Activated T-helper 1 cell treated with Interleukin-2 at 50 U/mL for 16 hours (primary cell): ENCODE measurements at places on chromosomes 12 and 14.

DNA sequence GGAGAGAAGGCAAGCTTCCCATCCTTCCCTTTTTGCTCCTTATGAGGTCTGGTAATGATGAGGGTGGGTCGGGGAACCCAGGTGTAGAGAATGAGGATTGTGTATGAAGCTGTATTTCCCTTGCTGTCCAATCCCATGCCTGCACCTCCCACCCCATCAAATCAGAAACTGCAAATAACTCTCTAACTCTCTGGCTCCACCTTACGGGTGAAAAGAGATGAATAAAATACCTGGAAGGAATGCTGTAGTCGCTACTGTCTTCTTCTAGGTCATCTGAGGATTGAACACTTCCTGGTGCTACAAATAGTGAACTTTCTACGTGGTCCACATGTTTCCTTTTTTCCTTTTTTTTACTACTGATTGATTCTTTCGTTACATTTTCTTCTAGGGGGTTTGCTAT lies 38.9 kb upstream of the DICER1 start:
- no peak for DNase-seq

DNA sequence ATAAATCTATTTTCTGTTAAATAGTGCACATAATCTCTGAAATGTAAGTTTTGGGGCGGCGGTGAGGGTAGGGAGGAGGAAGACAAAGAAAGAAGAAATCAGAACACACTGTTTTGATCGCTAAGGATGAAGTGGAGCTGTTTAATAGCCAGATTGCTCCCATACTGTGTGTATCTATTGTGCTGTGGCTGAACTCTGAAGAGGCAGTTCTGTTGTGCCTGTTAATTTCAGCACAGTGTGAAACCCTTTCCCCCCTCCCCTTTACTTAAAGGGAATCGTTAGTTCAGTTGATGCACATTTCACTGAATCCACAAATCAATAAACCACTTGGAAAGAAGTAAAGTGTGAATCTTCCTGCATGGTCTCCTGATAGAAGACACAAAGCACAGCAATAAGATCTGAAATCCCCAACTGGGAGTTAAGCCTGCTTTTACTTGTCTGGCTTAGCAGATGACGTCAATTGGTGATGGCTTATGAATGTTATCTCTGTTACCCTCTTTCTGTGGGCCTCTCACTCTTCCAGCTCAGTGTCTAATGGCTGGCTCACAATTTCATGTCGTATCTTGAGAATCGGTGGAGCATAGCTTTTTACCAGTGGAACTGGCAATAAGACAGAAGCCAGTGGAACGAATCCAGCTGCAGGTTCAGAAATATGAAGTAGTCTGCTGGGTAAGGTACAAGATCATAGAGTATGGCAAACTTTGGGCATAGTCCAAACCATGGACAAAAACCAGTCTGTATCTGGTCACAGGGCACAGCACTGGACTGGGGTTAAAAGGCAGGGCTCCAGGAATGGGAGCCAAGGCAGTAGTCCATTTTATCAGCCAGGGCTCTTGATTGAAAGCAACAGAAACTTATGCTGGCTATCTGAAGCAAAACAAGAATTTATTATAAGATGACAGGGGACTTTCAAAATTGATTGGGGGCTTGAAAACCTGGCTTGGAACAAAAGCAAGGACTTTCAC lies 413.5 kb upstream of the SEL1L start:
- DNase-seq, result no peak

DNA sequence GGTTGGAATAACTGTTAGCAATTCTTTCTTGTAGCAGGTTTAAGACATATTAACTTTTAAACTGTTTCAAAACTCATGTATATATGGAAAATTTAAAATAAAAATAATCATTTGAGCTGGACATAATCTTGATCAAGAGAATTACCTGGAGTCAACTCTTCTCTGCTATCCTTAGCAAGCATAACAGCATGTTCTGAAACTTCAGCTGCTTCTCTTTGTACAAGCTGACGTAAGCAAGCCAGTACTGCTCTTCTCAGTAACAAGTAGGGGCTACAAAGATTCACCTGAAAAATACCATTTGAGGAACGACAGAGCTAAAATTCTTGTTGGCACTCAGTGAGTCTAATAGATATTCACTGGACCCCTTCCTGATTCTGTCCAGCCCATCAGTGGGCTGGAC lies 83.0 kb downstream of the HEATR5A start:
- no peak for DNase-seq

DNA sequence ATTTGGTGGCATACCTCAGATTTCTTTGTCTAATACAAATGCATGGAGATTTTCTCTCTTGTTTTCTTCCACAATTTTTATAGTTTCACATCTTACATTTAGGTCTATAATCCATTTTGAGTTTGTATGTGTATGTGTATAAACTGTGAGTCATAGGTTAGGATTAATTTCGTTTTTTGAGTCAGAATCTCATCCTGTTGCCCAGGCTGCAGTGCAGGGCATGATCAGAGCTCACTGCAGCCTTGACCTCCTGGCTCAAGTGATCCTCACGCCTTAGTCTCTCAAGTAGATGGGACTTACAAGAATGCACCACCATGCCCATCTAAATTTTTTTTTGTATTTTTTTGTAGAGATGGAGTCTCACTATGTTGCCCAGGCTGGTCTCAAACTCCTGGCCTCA lies 71.6 kb downstream of the OTOGL start:
- DNase-seq, result no peak
